Left cardiac atrium (tissue), 4 donors: ENCODE measurements at places on chromosomes 2 and 18. TPM values are rescaled to one million over a fixed set of nuclear protein-coding genes. Genes with fewer than 3 reads are reported as not detected.

- no peak for DNase-seq
Measured at GRCh38 chr2:56132138-56132537, 51.7 kb upstream of the CCDC85A start.

GRCh38 chr2:219522111-219523030 lies 8.1 kb downstream of the ASIC4 start:
- DNase-seq = peak; percentile 54

The TSPYL6 gene
- total RNA-seq = not detected

The NEUROD1 gene
- total RNA-seq = not detected

The LIMS3 gene
- total RNA-seq = 6.3 TPM

The ADAM23 gene
- 31.1 TPM for total RNA-seq

The SLC30A3 gene
- 4.8 TPM for total RNA-seq

DNA sequence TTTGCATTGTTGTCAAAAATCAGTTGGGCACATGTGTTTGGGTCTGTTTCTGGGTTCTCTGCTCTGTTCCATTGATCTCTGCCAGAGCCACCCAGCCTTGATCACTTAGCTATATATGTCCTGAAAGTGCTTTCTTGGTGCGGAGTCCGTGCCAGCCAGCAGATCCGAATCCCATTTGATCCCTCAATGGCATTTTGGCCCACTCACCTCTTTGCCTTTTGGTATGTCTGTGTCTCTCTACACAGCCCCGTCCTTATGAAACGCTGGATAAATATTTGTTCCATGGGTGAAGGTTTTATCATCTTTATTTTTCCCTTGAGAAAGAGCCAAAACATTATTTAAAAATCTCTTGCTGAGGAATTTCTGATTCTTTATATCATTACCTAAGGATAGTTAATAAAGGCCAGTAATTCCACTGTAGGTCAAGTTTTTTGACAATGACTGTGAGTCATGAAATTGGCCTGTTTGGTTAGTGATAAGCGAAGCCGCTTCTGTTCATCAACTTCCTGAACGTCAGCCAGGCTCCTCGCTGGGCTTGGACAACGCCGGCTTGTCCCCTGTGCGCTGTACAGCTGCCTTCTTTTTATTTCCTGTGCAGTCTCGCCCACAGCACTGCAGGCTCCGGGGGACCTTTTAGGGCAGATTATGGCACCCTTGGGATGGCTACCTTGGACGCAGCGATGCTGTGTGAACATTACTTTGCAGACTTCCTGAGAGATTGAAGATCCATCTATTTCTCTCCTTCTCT lies 24.9 kb downstream of the MTCL1 start:
- peak; percentile 85 for DNase-seq

DNA sequence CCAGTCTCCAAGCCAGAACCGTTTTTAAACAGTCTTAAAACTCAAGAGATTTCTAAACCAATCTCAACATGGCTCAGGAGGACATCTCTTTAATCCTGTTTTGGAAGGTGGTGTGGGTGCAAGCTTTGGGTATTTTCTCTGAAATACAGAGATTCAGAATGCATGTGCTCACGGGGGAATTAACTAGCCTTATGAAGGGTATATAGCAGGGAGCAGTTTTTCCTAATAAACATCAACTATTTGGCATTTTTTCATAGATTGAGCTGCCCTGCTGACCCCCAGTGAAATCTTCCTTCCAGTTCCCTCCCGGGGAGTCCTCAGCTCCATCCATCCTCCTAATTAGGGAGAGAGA lies 122.6 kb downstream of the SMAD7 start:
- no peak for DNase-seq

GRCh38 chr2:239230318-239231052 lies 170.3 kb downstream of the HDAC4 start:
- DNase-seq = no peak

DNA sequence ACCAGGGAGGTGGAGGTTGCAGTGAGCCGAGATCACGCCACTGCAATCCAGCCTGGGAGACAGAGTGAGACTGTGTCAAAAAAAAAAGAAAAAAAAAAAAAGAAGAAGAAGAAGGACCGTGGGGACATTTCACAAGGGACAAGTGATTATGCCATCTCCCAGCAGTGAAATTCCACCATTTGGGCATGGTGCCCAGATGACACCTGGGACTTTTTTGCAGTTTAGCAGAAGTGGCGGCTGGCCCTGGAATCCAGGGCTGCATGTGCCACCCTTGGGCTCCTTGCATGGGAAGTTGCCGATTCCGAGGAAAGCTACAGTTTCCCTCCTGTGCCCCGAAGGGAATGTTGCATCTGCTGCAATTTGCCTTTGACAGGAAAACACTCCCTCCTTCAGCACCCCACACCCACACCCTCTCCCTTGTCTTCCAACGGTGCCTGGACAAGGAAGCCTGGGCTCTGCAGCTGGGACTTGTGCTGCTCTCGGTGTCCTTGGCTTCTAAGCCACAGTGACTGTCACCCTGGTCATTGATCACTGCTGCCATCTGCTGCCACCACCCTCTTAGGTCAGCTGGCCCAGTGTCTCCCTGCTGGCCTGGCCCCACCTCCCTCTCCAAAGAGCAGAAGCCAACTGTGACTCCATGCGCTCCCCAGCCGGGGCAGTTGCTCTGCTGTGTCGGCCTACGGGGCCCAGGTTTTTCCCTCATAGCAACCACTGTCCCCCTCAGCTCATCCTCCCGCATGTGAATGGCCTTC lies 56.4 kb upstream of the LRRC30 start:
- DNase-seq = no peak

GRCh38 chr2:233651430-233651829 lies 15.2 kb downstream of the UGT1A10 start:
- no peak for DNase-seq

The B3GNT2 gene
- 13.8 TPM for total RNA-seq
